ENCODE measurements at places on chromosomes 16 and 17. TPM values are rescaled to one million over a fixed set of nuclear protein-coding genes. Genes with fewer than 3 reads are reported as not detected.

- DNase-seq: no peak
Measured at GRCh38 chr17:37791447-37792399, 46.9 kb upstream of the HNF1B start.

GRCh38 chr16:90027611-90028010, 8.4 kb upstream of the DBNDD1 start:
- no peak for DNase-seq

- peak; percentile 27 for DNase-seq
Measured at GRCh38 chr16:50251375-50252081, 14.8 kb upstream of the ADCY7 start.

DNA sequence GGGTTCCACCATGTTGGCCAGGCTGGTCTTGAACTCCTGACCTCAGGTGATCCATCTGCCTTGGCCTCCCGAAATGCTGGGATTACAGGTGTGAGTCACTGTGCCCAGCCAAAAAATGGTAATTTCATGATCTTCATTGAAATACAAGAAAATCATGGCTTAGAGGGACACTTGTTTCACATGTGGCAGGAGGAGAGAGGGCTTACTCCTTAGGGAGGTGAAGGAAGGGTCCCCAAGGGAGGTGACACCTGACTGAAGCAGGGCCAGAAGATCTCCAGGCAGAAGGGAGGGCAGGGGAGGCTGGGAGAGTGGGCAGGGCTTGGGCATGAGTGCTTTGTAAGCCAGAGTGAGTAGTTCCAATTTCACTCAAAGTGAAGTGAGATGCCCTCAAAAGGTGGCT, 20.0 kb upstream of the ITGAX start:
- DNase-seq: no peak

- DNase-seq: no peak
Measured at GRCh38 chr17:8162997-8163977, 539 bp upstream of the VAMP2 start.

- no peak for DNase-seq
Measured at GRCh38 chr16:48317026-48317425, 68.2 kb downstream of the SIAH1 start.

Gene ATAD5
- total RNA-seq: 0.92 TPM

Gene GFER
- 18.1 TPM for total RNA-seq

Gene CEP295NL
- 2.3 TPM for total RNA-seq

All from left cardiac atrium (tissue), 4 donors.